ENCODE measurements at places on chromosomes 4 and X.

- no peak for DNase-seq
Measured at GRCh38 chr4:141391293-141391692, 170.6 kb downstream of the ZNF330 start.

DNA sequence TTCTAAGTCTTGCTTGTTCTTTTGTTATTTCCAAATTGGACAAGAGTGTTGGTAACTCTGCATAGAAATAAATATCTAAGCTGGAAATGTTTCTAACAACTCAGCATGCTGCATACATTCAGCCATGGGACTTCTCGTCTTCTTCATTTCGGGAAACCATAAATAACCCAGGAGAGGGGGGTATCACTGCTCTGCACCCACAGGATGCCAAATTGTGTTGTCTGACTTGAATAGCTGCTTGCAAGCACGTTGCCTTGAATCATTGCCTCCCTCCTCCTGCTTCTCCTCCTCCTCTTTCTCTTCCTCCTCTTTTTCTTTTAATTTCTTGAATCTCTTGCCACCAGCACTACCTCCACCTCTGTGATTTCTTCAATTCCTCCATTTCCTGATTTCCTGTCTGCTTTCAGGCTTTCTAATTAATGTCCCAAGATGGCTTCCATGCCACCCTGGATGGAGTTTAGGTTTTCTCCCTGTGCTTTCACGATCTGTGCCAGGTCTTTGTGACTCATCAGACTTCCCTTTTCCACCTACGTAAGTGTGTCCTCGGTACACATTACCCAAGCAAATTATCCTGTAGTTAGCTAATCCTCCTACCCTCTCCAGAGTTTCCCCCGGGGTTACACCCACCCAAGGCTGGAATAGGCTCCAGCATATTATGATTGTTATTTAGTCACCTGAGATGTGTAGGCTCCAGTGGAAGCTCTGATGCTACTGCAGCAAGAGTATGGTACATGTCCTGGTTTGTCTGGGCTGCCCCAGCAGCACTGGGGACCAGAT, 122.6 kb upstream of the VCX3B start:
- no peak for DNase-seq

- no peak for DNase-seq
Measured at GRCh38 chr4:92270908-92271307, 32.9 kb upstream of the GRID2 start.

- no peak for DNase-seq
Measured at GRCh38 chr4:113636438-113636818, 125.1 kb downstream of the CAMK2D start.

DNA sequence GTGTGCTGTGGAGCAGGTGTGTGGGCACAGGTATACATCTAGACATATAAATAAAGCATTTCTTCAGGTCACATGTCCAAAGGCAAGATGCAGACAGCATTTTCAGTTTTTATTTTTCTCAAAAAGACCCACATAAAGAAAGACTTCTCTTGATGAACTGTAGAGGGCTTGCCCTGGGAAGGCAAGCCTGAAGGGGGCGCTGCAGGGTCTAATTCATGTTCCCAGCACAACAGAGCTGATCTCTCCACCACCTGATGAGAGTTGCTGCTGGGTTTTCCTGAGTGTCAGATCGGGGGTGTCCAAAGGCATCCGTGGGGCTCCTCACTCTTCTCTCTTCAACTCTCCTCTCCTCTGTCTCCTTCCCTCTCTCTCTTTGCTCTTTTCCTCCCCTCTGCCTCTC, 26.6 kb downstream of the ADRA2C start:
- DNase-seq, result no peak

- no peak for DNase-seq
Measured at GRCh38 chr4:24322511-24322910, 261.8 kb downstream of the DHX15 start.

Data from AG09319 (cell line).